IMR-90 (cell line): ENCODE measurements at places on chromosomes 3 and 15. TPM values are rescaled to one million over a fixed set of nuclear protein-coding genes. Genes with fewer than 3 reads are reported as not detected.

DNA sequence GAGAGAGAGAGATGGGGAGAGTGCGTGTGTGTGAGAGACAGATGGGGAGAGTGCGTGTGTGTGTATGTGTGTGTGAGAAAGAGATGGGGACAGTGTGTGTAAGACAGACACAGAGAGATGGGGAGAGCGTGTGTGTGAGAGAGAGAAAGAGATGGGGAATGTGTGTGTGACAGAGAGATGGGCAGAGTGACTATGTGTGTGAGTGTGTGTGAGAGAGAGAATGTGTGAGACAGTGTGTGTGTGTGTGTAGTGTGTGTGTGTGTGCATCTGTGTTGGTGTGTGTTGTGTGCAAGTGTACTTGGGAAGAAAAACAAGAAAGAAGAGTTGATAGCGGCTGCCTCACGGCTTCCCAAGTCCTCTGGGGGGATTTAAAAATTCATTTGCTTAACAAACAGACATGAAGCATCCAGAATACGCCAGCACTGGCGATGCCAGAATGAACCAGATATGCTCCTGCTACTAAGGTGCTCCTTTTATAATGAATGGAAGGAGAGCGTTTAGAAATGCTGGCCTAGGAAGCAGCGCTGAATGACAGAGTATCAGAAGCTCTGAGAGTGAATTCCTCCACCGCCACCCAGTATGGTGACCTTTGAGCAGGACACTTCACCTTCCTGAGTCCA lies 186.1 kb upstream of the TSC22D2 start:
- DNase-seq, result no peak

DNA sequence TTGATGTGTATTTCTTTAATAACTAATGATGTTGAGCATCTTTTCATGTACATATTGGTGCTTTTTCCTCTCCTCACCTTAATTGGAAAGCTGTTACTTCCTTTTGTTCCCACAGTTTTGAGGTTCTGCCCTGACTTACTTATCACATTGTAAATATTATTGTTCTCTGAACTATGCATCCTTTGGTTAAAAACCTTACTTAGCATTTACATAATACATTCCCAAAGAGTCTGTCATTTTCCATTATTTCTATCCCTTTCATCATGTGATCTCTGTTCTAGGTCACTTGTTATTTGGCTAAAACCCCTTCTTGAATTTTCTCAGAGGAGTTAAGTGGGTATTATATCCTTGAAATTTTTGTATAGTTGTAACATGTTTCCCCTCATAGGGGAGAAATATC lies 33.0 kb downstream of the SLC12A6 start:
- peak; percentile 82 for DNase-seq

- no peak for DNase-seq
Observed at GRCh38 chr3:169383770-169384169, 279.7 kb downstream of the MECOM start.

- no peak for DNase-seq
Observed at GRCh38 chr15:56804279-56804678, 71.0 kb upstream of the ZNF280D start.

The PP2D1 gene
- total RNA-seq, result not detected in 2 replicates

DNA sequence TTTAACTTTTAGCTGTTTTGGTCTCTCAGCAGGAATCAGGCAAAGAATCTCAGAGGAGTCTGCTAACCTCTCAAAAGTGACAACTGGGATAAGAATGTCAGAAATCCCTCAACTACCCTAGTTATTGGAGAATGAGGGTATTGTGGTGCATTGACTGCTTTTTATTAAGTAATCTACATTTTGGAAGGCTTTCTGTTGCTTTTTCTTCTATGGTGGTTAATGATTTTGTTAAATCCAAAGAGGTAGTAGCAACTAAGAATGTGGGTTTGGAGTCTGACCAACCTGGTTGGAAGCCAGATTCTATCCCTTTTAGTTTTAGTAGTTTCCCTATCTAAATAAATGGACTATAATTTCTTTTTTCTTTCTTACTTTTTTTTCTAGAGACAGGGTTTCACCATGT lies 94.7 kb upstream of the RNF7 start:
- peak; percentile 41 for DNase-seq

The IQCH gene
- total RNA-seq, result 2.5 and 2.8 TPM in 2 replicates

The EPHA3 gene
- total RNA-seq, result 0.18 and 0.28 TPM in 2 replicates
